ENCODE measurements at places on chromosomes 7 and 10.

- DNase-seq, result peak; percentile 45
These were observed 86.7 kb upstream of the IL6 start for GRCh38 chr7:22640269-22640668.

DNA sequence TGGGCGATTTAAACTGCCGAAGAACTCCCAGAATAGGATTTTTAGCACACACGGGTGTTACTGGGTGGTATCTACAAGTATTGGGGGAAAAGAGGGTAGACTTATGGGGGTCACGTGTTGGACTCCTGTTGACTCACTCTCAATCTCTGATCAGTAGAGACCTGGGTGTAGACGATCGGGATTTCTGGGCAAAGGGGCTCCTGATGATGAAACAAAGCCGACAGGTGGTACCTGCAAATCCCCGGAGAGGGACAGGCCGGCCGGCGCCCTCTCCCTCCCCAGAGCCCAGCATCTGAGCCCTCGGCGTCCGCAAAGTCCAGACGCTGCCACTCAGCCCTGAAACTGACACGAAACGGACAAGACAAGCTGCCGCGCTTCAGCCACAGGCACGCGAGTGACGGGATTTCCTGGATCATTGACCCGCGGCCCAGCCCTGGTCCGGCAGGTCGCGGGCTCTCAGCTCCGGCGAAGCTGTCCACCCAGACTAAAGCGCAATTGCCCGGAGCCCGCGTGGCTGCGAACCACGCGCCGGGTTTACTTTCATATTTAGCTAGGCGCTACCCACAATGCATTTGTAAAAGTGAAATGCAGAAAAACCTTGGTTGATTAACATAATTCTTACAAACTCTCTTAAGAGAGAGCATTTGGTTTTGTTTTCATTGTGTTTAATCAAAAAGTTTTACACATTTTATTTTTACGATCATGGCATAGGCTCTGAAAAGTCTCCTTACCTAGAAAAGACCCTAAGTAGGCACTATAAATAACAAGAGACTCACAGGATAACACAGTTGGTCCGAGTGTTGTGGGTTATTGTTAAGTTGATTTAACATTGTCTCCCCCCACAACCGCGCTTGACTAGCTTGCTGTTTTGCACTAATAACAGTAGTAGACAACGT, 56.9 kb upstream of the EZH2 start:
- DNase-seq, result peak; percentile 21

DNA sequence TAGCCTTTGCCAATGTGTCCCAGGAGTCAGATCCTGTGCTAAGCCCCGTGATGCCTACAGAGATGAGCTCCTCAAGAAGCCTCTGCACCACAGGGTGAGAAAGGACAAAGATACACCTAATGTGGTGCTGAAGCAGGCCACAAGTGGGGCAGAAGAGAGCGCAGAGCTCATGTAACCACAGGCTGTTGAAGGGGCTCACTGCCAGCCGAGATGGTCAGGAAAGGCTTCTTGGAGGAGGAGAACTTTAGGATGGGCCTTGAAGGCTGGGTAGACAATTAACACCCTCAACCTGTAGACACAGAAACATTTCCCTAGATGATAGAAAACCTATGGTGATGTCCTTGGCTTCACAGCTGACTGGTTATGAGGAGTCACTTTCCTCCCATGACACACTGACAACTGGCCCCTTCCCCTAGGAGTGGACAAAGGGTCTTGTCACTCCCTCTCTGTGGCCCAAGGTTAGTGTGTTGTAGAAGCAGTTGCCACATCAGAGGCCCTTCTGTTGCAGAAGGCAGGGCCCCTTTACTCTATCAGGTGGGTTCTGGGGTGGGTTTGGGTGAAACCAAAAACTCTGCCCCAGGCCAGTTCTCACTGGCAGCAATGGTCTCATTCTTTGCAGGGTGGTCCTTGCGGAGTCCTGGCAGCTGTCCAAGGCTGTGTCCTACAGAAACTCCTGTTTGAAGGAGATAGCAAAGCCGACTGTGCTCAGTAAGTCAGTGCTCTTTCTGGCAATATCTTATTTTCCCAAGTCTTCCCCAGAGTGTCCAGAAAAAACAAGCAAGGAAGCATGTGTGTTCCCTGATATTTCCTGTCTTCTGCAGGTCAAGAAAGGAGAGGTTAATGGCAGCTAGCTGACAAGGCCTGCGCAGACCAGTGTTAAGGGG, 69.2 kb downstream of the MINDY4 start:
- DNase-seq, result no peak

GRCh38 chr10:97882142-97883091, 32.8 kb downstream of the GOLGA7B start:
- DNase-seq, result no peak

- no peak for DNase-seq
These were observed 56.7 kb upstream of the SDK1 start for GRCh38 chr7:3244241-3244814.

DNA sequence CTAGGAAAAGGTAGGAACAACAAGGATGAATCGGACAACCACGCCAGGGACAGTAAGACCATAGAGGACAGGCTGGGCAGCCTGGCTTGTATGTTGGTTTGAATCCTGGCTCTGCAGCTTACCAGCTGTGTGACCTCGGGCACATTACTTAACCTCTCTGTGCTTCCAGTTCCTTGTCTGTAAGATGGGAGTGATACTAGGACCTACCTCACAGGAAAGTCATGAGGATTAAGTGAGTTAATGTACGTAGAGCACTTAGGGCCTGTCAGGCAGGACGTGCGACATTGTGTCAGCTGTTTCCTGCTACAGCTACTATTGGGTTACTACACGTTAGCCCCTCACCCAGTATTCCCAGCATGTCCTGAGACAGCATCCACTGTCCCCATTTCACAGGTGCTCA, 32.1 kb downstream of the PLAC9 start:
- DNase-seq, result no peak

DNA sequence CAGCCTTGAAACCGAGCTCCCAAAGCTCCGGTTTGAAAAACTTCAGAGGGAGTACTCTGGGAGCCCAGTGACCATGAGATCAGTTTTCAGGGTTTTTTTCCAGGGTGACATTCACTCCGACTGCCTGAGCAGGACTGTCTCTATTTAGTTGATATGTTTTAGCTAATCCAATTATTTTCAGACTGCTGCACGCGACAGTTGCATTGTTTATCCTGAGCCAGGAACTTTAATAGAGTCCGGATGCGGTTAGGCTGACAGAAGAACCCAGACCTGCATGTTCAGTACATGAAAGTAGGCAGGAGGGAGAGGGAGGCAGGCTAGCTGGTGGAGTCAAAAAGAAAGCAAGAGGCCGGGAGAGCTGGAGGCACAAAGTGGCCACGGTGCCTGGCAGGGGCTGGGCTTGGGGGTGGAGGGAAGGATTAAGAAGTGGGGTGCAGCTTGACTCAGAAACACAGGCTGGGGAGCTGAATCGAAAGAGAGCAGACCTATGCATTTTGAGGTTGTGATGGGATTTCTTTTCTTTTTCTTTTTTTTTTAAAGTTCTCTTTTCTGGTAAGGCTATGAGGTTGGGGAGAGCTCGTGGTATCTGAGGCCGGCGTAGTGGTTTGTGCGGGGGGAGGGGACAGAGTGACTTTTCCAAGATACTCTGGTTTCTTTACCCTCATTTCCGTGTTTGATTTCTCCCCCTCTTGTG, 5.7 kb downstream of the GATA3 start:
- DNase-seq, result no peak

- DNase-seq, result no peak
These were observed 42.1 kb upstream of the WIPF3 start for GRCh38 chr7:29764227-29764626.

DNA sequence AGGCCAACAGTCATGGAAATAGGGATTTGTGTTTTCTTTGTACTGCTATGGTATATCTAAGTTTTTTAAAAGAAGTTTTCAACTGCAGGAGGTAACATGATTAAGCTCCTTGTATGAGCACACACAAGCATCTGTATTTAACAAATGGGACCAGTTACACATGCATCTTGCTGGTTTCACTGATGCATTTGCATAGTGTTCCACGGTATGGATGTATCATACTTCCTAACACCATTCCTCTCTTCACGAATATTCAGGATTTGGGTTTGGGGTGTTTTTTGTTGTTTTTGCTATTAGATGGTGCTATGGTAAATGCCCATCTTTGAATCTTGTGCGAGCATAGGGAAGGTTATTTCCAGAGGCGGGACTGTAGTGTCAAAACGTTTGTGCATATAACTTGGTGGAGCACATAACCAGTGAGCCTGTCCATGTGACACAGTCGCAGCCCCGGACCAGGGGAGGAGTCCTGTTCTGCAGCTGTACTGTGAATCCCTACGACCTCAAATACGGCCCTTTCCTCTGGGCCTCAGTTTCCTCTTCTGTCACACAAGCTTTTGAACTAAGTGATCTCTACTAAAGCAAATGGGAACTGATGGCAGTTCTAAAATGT, 1.9 kb downstream of the H2BK1 start:
- no peak for DNase-seq

GRCh38 chr7:120994512-120995410, 6.2 kb downstream of the CPED1 start:
- DNase-seq, result no peak

- no peak for DNase-seq
These were observed 3.8 kb upstream of the HOXA4 start for GRCh38 chr7:27134392-27134791.

DNA sequence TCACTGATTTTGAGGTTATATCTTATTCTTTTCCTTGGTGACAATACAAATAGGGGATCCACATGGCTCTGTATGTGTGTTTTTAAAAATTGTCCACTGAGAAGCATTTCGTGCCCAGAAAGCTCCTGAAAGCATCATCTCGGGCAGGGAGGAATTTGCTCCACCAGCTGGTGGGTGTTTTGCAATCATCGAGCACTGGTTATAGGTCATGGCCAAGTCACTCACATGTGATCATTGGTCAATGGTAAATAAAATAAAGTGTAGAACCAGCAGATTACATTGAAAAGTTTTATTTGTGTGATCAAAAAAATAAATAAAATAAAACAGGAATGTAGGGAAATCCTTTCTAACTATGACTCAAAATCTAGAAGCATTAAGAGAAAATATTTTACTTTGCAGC, 23.0 kb upstream of the SNX13 start:
- DNase-seq, result no peak

- no peak for DNase-seq
These were observed 108.5 kb downstream of the HOXA1 start for GRCh38 chr7:26987338-26987737.

- no peak for DNase-seq
These were observed 176.0 kb upstream of the INSYN2A start for GRCh38 chr10:127372361-127372760.

DNA sequence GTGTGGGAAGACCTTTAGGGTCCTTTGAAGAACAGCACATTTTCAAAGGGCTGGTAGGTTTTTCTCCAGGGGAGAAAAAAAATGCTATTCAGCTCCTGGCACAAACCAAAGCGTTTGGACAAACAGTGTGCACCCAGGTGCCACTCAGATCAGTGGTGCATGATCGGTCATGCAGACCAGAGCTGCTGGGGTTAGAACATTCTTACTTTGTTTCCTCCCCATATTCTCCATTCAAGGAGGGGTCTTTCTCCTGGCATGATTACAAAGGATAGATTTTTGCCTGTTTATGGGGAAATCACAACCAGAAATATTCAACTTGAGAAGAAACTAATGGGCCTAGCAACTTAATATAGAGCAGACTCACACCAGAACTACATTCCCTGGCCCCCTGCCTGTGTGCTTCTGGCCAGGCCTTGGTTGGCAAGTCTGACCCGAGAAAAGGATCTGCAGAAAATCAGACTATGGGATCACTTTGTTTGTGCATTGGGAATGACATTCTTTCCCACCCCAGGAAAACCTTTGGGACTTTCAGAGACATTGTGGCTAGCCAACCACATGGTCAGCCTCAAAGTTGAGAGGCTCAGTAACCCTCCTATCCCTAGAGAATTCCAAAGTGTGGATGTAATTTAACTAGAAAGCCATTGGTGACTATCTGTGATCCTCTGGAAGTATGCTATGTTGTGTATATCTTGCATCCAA, 82.3 kb upstream of the FGL2 start:
- no peak for DNase-seq

DNA sequence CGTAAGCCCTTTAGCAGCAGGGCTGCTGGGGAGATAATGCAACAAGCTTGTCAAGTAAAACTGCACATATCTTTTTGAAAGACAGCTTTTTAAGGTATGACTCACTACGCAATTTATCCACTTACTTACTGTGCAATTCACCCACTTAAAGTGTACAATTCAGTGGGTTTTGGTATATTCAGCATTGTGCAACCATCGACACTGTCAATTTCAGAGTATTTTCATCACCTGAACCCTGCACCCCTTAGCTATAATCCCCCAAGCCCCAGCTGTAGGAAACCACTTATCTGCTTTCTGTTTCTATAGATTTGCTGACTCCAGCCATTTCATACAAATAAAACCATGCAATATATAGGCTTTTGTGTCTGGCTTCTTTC, 168.0 kb downstream of the PTPN20 start:
- DNase-seq, result no peak

DNA sequence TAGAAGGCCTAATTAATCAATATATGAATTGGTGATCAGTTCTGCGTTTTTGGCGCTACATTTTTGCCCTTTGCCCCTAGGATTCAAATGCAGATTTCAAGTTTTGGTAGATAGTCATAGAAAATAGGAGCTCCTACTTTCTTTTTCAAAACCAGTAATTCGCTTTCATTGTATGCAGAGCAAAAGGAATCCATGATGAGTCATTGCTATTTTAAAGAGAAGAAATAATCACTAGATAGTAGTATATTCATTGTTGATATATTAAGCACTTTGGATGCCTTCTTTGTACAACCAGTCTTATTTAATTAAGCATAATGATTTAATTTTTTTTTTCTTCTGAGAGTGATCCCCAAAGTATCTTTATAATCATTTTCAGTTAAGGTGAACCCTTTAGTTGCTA, 50.3 kb downstream of the CSTF2T start:
- no peak for DNase-seq

DNA sequence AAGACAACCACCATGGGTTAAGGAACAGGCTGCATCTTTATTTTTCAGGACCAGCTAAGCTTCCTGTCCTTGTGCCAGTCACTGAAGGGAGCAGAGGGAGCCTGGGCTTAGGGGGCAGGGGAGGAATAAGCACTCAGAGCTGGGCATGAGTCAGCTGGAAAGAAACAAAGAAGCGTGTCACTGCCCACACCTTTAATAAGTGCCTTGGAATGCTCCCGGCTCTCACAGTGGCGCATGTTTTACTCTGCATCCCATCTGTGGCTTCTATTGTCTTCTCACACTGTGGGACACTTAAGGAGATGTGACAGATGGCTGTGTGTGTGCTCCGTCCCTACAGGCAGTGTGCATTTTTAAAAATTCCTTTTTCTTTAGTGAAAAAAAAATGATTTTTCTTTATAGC, 71.7 kb downstream of the MTURN start:
- no peak for DNase-seq

- DNase-seq, result no peak
These were observed 106.7 kb downstream of the TNS3 start for GRCh38 chr7:47474937-47475879.

DNA sequence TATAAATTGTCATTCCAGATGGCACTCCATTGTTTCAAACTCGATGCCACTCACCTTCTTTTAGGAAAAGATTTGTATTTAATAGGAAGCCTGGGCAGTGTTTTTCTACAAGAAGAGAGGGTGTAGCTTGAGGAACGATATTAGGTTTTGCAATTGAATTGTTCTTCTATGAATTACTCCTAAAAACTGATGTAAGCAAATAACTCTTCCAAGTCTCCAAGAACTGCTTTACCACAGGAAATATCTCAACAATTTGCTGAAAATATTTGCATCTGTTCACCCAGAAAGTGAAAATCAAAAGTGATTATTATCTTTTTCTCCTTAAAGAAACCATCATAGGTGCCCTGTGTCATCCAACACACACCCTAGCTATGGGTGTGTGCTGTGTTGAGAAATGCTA, 261.3 kb upstream of the MEOX2 start:
- no peak for DNase-seq
